Stimulated activated CD4-positive, alpha-beta T cell treated with anti-CD3 and anti-CD28 coated beads, Interleukin-1b, Interleukin-23, amount 100 ng/mL, for 24 hours (primary cell): ENCODE measurements at places on chromosomes 6 and 20.

GRCh38 chr6:50842446-50842845, 23.8 kb downstream of the TFAP2B start:
- DNase-seq = no peak

DNA sequence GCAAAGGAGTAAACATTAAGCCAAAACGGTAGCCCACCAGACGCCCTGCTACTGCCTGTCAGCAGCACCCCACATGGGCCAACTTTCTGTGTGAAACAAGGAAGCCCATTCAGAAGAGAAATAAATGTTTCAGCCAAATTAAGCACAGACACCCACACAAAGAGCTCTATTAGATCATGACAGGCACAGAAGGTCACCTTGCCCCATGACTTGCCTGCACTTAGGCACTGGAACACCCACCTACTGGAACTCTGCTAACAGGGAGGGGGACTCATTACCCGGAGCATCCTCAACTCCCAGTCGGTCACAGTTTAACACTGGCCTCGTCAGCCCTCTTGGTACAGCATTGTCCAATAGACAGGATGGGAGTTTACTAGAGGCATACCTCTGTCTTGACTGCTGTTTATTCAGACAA, 31.8 kb downstream of the GFOD1 start:
- no peak for DNase-seq

DNA sequence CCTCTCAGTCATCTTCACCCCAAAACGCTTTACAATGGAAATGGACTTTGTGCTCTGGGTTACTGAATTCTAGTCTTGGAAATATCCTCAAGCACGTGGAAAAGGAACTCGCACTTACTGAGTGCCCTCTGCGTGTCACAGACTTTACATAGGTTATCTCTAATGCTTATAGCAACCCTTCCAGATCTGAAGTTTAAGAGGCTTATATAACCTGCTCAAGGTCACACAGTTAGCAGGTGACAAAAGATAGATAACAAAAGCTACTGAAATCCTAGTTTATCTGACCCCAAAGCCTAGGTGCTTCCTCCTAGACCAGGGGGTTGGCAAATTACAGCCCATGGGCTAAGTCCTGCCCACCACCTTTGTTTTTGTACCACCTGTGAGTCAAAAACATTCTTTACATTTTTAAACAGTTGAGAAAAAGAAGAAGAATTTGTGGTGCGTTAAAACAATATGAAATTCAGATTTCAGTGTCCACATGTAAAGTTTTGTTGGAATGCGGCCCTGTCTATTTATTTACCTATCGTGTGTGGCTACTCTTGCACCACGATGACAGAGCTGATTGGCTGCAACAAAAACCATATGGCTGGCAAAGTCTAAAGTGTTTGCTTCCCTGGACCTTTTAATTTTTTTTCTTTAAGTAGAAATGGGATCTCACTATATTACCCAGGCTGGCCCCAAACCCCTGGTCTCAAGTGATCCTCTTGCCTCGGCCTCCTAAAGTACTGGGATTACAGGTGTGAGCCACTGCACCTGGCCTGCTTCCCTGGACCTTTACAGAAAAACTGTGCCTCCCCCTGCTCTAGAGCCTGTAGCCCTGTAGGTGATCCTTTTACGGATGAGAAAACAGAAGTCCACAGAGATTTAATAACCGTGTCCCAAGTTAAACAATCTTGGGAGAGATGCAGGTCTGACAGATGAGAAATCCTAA, 110.2 kb upstream of the RREB1 start:
- DNase-seq = no peak

GRCh38 chr6:147001621-147002020, 202.6 kb upstream of the STXBP5 start:
- no peak for DNase-seq

GRCh38 chr6:71258078-71258866, 30.3 kb upstream of the OGFRL1 start:
- DNase-seq = no peak

- DNase-seq = no peak
Observed at GRCh38 chr20:46021361-46022359, 7.4 kb upstream of the SLC12A5 start.

- no peak for DNase-seq
Observed at GRCh38 chr20:45069261-45069660, 31.7 kb downstream of the KCNS1 start.

DNA sequence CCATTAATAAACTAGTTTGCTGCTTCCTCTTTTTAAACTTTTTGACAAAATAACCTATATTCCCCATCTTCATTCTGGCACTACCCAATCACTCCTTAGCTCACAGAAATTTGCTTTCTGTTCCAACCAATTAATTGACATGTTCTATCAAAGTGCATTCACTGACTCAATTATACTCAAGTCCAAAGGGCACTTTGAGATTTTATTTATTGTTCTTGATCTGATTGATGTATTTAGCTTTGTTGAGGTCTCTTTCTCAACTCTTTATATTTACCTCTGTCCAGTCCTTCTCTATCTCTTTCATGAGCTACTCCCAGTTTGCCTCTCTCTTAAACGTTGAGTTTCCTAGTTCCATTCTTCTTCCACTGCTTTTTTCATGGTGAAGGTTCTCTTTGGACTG, 104.4 kb upstream of the TENT5A start:
- no peak for DNase-seq

DNA sequence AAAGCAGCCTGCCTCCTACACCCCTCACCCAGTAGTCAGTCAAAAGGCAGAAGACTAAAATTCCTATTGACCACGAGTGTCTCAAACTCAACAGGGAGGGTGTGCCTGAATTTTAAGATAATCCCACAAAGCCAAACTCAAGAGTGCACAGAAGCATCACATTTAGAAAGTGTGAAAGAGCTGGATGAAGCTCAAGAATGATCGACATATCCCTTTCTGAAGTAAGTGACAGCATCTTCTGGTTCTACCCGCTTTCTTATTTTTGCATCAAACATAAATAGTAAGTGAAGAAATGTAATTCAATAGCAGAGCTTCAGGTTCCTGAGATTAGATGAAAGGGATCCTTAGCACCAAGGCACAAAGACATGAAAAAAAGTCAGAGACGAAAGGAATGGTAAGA, 64.5 kb upstream of the BACH2 start:
- DNase-seq = no peak

DNA sequence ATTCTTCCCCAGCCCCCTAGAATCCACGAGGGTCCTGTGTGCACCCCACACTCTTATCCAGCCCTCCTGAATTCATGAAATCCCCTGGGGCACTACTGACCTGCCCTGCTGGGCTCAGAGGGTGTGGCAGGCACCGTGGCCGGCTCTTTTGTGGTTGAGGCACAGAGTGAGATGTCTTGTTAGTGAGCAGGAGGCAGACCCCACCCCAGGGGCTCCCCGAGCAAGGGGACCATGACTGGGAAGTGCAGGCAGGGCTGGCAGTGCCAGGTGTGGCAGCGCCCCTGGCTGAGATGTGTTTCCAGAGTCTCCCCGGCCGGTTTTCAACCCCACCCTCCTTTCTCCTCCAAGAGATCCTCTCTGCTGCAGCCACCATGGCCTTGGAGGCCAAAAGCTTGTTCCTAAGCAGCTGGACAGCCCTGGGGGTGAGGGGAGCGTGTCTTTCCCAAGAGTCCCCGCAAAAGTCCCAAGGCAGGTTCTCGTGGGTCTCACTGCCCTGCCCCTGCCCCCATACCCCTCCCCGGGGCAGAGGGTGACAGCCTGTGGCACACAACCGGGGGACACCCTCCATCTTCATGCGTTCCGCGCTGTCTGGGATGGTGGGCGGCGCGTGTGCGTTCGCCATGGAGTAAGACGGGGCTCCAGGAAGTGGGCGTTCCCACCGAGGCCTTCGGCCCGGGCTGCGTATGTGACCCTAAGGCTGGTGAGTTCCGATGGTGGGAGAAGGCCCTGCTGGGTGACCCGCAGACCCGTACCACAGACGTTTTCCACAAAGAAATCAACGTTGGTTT, 208.9 kb downstream of the TAF4 start:
- no peak for DNase-seq

DNA sequence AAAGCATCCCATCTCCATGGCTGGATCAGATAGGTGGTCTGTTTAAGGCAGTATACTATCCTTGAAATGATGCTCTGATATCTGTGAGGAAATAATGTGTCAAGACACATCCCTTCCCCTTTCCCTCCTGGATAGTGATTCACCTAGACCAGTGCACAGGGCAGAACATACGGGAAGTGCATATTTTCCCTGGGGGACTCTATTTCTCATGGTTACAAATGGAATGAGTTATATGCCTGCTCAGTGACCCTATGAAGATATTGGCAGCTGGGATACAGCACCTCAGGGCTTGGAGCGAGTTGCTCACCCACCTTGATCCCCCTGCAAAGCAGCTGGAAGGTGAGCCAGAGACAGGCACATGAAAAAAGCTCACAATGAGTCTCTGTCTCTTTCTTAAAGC, 67.5 kb upstream of the PRL start:
- DNase-seq = no peak

GRCh38 chr6:150273457-150274309, 95.1 kb upstream of the IYD start:
- DNase-seq = no peak

GRCh38 chr20:36726168-36726567, 19.7 kb downstream of the NDRG3 start:
- DNase-seq = no peak

DNA sequence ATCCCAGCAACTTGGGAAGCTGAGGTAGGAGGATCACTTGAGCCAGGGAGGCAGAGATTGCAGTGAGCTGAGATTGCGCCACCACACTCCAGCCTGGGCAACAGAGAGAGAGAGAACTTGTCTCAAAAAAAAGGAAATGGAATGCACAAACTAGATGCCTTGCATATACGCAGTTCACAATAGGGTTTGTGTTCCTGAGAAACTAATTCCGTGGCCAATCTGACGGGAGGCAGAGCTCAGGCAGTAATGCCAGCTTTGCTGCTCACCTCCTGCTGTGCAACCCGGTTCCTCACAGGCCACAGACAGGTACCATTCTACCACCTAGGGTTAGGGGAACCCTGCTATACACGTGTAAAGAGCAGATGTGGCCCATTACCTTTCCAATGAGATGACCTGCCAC, 1.4 kb downstream of the CDK5RAP1 start:
- DNase-seq = no peak
